NCI-H187 (cell line): ENCODE measurements at places on chromosomes 11 and 22.

- DNase-seq: peak; percentile 40
Measured at GRCh38 chr22:38461414-38462081, 6.3 kb upstream of the KDELR3 start.

- DNase-seq: no peak
Measured at GRCh38 chr11:5703741-5704536, 14.3 kb downstream of the TRIM22 start.

GRCh38 chr11:36296884-36297543, 926 bp downstream of the PRR5L start:
- no peak for DNase-seq

- no peak for DNase-seq
Measured at GRCh38 chr22:22086501-22087158, 104.0 kb upstream of the TOP3B start.

- DNase-seq: no peak
Measured at GRCh38 chr11:73070653-73071052, 71.5 kb downstream of the FCHSD2 start.

- DNase-seq: no peak
Measured at GRCh38 chr11:108985236-108985944, 320.5 kb downstream of the DDX10 start.

DNA sequence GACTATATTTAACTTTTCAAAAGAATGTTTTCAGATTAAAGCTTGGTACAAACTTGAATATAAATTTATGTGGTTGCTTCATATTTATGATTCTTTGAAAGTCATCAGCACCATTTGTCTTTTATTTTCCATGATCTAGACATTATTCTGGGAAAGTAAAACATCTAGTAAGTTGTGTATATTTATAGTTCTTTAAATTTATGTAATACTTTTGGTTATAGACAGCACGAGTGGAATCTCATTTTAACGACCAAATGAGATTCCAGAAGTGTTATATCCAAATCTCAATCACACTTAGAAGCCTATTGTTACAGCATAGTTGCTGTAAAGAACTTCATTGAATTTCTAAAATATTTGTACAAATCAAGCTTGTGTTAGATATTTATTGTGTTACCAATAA, 212.3 kb downstream of the DDX10 start:
- DNase-seq: no peak

- no peak for DNase-seq
Measured at GRCh38 chr11:6405846-6406245, 13.0 kb downstream of the APBB1 start.

DNA sequence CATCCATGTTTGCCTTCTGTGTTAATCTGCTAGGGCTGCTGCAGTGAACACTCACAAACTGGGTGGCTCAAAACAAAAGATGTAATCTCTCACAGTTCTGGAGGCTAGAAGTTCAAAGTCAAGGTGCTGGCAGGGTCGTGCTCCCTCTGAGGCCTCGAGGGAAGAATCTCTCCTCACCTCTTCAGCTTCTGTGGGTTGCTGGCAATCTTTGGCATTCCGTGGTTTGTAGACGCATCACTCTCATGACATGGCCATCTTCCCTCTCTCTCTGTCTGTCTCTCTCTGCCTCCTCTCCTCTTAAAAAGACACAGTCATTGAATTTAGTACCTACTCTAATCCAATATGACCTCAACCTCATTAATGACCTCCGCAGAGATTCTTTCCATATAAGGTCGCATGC, 78.8 kb downstream of the TSPAN18 start:
- DNase-seq: no peak

DNA sequence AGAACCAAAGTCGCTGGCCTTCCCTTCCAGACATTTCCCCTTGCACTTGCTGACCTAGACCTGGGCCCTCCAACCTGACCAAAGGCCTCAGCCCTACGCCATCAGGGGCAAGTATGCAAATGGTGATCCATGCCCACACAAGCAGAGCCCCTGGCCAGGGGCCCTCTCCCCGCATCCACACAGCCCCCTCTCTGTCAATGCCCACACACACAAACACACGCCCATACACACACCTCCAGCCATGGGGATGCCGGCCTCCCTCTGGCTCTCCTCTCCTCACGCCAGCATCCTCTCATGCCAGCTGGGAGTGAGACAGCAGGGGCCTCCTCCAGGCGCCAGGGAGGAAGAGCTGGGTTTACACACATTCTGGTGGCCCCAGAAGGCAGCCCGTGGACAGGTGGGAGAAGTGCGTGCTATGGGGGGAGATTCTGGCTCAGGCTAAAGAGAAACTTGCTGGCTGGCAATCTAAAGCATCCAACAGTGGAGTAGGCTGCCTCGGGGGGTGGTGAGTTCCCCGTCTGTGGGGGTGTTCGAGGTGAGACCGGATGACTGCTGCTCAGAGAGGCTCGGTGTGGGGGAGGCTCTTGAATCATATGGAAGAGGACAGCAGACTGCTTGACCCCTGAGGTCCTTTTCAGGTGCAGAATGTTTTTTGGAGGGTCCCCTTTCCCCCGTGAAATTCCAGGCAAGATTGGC, 4.8 kb downstream of the NRXN2 start:
- no peak for DNase-seq
